ENCODE measurements at places on chromosomes 12 and 14.

- DNase-seq: no peak
Observed at GRCh38 chr14:105330491-105330895, 15.9 kb downstream of the PACS2 start.

- DNase-seq: no peak
Observed at GRCh38 chr12:70609739-70610491, 27.3 kb downstream of the PTPRB start.

DNA sequence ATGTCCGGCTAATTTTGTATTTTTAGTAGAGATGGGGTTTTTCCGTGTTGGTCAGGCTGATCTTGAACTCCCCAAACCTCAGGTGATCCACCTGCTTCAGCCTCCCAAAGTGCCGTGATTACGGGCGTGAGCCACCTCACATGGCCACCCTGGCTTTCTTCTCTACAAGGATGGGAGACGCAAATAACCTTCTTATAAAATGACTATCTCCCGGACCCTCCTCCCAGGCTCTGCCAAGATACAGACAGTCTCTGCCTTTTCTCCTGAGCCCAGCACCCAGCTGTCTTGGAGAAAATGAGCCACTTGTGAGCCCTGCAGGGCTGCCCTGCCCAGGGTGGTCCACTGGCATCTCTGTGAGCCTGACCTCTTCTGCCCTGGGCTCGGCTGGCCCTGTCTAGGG is 34.7 kb upstream of the RBM19 start:
- DNase-seq: no peak

DNA sequence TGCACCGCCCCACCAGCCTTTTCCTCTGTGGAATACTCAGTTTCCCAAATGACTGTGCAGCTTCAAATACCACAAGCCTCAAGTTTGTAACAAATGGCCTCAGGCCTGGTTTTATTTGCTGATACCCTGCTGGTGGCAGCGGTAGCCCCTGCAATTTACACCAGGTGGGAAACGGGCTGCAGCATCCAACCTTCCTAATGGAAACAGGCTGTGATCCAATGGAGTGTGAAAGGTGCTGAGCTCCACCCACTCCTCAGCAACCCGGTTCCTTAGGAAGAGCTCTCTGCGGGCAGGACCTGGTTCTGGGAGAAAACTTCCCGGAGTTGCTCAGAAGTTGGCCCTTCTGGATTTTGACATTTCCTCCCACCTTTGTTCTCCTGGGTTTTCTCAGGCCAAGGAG is 41.7 kb upstream of the LTA4H start:
- no peak for DNase-seq

DNA sequence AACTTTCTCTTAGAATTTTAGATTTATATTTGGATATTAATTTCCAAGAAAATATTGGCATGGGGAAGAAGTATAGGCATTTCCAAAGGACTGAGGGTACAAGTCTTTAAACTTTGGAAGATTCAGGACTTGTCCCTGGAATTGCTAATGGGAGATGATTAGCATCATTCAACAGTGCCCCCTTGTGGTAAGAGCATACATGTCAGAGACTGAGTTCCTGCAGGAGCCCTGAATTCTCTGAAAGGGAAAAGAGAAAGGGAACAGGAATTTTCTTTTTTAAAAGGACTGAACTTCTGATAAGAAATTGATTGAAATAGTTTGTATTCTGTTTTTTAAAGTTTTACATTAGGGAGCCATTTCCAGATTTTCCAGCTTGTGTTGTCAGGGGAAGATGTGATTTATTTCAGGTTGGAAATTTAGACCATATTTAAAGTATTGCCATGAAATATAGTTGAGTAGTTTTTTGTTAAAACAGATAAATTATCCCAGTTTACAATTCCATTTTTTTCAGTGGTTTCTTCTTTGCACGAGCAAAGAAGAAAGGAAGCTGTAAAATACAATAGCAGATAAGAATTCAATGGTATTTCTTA is 44.0 kb upstream of the REP15 start:
- DNase-seq: no peak

DNA sequence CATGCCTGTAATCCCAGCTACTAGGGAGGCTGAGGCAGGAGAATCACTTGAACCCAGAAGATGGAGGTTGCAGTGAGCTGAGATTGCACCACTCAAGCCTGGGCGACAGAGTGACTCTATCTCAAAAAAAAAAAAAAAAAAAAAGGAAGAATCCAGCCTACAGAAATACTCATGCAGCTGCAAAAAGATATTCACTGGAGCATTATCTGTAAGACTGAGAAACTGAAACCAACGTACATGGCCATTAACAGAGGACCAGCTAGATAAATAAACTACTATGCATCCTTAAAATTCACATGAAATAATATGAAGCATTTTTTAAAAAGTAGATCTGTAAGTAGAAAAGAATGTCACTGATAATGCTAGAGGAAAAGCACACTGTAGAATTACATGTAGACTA is 3.5 kb downstream of the SLC7A7 start:
- no peak for DNase-seq

DNA sequence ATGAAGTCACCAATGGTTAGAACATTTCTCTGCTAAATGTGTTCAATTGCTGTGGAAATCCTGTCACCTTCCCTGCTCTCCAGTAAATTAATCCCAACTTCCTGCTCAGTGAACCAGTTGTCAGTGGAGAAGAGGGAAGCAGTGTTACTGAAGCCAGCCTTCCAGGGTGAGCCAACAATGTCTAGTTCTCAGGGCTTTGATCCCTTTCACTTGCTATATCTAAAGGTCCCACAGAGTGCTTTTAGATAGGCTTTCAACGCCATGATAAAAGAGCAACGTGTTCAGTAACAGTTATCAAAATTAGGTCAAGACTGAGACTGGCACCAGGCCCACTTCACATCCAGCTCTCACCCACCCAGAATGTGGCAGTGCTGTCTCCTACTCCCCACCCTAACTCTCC is 139.7 kb downstream of the KCNH5 start:
- DNase-seq: no peak

GRCh38 chr12:30839643-30840220 is 85.0 kb upstream of the CAPRIN2 start:
- DNase-seq: no peak

GRCh38 chr12:115910057-115910456 is 367.4 kb downstream of the MED13L start:
- DNase-seq: no peak

GRCh38 chr12:65876898-65877721 is 52.8 kb downstream of the HMGA2 start:
- DNase-seq: no peak

DNA sequence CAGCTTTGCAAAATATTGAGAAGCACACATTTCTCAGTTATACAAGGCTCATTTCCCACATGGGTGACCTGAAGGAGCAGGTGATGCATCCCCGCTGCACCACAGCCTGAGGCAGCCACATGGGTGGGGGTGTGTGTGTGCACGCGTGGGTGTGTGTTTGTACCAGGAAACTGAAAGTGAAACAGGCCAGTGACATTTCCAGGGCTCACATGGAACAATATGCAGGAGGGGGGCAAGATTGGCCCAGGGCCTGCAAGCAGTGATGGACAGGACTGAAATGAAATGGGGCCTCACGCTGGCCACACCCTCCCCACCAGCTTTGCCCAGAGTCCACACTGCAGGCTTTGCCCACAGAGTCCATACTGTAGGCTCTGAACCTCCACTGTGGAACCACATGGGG is 154.2 kb upstream of the PARP11 start:
- peak; percentile 44 for DNase-seq

GRCh38 chr12:90982170-90982569 is 22.6 kb downstream of the EPYC start:
- no peak for DNase-seq

- no peak for DNase-seq
Observed at GRCh38 chr12:68350753-68351152, 18.6 kb upstream of the MDM1 start.

GRCh38 chr12:14367040-14367661 is 1.7 kb downstream of the ATF7IP start:
- no peak for DNase-seq

- DNase-seq: no peak
Observed at GRCh38 chr14:65032319-65032718, 45.6 kb downstream of the FNTB start.

DNA sequence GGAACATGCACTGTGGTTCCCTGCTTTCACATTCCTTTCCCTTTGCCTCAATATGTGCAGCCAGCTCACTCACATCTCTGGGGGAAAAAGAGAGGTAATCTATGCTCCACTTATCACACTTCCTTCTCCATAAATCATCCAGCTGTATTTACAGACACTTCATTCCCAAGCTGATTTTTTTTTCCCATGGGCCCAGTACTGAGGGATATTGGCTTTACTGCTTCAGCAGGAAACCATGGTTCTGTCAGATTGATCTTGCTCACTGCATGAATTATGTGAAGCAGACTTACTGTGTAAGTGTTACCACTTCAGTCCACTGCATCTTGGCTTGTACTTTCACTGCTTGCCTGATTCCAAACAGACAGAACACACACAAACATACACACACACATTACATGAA is 555.6 kb downstream of the CCER1 start:
- DNase-seq: no peak

GRCh38 chr12:9793779-9794395 is 33.2 kb upstream of the CD69 start:
- no peak for DNase-seq

DNA sequence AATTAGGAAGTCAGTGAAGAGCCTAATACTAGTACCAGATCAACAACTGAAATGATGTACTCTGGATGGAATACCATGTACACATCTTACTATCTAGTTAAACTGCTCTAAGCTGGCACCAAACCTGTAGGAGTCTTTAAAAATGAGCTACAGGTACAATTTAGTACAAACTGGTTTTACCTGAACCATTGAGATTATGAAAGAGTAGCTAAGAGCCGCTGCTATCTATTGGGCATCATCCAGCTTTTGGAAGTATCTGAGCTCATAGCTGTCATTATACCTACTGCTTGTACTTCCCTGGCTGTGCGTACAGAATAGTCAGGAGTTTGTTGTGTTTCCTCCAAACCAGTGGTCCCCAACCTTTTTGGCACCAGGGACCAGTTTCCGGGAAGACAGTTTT is 12.4 kb downstream of the TBC1D30 start:
- DNase-seq: no peak

DNA sequence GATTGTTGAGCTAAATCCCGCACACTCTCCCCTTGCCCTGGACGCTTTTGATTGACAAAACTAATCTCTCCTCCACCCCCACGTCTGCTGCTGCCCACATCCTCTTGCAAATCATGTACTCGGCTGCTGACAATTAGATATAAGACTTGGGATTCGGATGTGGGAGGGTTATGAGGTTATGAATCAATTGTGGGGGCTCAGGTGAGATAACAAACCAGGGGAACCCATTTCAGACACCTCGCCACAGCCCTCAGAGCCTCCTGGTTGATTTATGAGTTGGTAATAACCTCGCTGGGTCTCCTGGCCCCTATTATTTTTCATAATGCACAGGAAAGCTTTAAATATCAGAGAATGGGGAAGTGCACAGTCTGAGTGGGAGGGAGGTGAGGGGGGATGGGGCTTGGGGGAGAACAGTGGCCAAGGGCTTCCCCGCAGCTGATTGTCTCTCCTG is 449.9 kb downstream of the DPF3 start:
- peak; percentile 27 for DNase-seq

DNA sequence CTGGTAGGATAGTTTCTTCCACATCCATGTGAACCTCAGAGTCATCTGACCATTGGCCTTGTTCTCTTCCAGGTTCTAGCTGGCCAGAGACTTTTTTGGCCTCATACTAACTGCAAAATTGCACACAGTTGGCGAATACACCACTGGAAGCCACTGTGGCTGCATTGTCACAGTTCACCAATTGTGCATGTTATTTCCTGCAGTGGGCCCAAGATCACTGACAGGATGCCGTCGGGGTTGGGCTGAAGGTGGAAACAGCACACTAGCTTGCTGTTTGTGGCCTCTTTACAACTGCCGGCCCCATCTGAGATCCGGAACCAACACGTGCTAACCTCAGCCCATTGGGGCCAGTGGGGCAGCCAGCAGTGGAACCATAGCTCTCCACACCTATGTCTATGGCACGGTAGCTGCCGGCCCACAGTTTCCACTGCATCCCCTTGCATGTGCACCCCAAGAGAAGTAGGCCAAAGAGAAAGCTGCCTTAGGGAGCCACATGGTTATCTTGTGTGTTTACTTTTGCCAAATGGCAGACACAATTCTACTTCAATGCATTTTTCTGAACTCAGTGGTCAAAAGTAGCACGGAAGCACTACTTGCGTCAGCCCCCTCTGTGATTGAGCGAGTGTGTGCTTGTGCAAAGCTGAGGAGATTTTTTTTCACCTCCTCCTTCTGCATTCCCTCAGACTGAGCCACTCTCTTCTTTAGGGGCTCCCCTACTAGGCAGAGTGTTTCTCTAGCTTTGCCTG is 464.0 kb downstream of the RAD51B start:
- peak; percentile 9 for DNase-seq

DNA sequence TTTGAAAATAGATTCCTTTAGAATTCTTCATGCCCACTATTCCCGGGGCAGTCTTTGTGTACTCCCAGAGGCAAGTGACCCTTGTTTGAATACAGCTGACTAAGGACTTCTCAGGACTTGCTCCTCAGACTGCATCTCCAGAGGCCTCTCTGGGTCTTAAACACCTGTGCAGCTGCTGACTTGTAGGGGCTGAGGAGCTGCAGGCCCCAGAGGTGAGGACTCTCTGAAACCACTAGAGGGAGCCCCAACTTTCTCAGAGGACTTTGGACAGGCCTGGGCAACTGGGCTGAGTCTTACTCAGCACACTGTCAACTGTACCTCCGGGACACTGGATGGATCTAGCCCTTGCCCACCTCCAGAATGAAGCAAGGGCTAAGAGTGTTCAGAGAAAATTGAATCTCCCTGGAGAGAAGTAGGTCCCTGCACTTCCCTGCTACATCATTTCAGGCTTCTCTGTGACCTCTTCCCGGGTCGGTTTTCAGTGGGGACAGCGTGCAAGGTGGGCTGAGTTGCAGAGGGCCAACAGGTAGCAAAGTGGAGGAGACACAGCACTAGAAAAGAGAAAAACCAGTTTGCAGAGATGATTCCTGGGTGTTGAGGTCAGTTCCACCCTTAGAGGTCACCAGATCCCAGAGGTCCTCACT is 164.6 kb downstream of the TMEM117 start:
- no peak for DNase-seq

DNA sequence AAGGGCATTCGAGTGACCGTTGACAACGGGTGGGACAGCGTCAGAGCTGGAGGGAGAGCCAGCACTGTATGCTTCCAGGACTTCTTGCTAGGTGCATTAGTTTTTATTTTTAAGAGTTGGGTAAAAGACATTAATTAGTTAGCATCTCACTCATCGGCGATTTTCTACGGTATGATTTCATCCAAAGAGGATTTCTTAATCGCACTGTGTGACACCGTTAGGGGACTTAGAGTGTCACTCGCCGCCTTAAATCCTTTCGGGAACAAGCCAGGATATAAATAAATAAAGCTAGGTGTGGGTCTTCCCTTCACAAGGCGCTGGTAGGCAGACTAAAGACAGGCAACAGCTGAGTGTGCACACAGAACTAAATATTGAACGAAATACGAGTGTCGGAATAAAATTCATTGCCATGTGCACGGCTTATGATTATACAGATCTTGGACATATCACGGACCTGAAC is 869 bp upstream of the NOVA1 start:
- DNase-seq: no peak

- DNase-seq: no peak
Observed at GRCh38 chr14:57573173-57573572, 79.5 kb upstream of the CCDC198 start.

GRCh38 chr12:96400631-96401075 is 414 bp upstream of the CDK17 start:
- no peak for DNase-seq

Data from stimulated activated CD4-positive, alpha-beta T cell treated with anti-CD3 and anti-CD28 coated beads, Interleukin-12 subunit alpha, Interleukin-12 subunit beta, amount 100 ng/mL, for 24 hours (primary cell).